Aorta (tissue), 5 donors: ENCODE measurements at places on chromosomes 1 and 21.
A peak's percentile ranks its signal among the peaks of the same experiment; 100 is the strongest.

GRCh38 chr1:217620814-217621213 is 10.1 kb downstream of the GPATCH2 start:
- no peak for DNase-seq

DNA sequence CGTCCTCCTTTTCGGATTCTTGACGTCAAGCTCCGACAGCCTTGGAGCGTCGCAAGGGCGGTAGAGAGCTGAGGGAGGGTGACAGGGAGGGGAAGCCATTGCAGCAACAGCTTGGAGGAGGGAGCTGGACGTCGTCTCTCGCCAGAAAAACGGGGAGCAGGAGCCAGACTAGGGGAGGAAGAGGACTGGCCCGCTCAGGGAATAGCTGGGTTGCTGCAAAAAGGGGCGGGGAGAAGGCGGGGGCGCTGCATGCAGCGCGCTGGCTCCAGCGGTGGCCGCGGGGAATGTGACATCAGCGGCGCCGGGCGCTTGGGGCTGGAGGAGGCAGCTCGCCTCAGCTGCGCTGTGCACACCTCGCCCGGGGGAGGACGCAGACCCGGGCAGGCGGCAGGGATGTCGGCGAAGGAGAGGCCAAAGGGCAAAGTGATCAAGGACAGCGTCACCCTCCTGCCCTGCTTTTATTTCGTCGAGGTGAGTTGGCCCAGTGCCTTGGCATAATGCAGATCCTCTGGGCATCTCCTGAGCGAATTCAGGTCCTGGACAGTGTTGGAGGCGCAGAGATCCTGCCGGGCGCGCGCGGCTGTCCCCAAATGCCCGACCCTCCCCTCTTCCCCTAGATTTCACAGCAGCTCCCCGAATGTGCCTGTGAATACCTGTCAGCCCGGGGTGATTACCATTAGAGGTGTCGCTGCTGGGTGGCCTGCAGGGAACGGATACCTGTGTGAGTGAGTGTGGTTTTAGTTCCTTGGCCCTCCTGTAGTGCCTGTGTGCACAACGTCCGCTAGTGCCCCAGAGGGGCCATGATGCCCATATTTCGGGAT is at the start of gene PLPPR4:
PLPPR4 (plus strand) TSS at position 292 of the 821 bp plus-strand sequence; CDS start at position 394, 102 bp downstream.
- peak; percentile 83 for DNase-seq

DNA sequence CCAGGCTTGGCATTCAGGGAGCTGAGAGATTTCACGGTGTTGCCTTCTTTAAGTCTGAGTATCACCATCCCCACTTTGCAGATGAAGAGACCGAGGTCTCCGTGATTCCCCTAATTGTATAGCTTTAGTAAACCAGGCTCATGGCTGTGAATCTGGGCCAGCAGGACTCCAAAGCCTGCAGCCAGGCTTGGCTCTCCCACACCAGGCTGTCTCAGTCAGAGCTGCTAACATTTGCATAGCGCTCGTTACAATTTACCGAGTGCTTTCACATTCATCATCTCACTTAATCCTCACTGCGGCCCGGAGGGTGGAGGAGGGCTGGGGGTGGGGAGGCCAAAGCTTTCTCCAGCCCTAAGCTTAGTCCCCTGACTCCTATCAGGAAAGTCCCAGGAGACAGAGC is 11.7 kb downstream of the C1orf94 start:
- no peak for DNase-seq

- DNase-seq, result no peak
Measured at GRCh38 chr1:232621050-232621449, 8.9 kb downstream of the SIPA1L2 start.

- DNase-seq, result no peak
Measured at GRCh38 chr1:173020138-173020750, 30.5 kb downstream of the TNFSF18 start.

DNA sequence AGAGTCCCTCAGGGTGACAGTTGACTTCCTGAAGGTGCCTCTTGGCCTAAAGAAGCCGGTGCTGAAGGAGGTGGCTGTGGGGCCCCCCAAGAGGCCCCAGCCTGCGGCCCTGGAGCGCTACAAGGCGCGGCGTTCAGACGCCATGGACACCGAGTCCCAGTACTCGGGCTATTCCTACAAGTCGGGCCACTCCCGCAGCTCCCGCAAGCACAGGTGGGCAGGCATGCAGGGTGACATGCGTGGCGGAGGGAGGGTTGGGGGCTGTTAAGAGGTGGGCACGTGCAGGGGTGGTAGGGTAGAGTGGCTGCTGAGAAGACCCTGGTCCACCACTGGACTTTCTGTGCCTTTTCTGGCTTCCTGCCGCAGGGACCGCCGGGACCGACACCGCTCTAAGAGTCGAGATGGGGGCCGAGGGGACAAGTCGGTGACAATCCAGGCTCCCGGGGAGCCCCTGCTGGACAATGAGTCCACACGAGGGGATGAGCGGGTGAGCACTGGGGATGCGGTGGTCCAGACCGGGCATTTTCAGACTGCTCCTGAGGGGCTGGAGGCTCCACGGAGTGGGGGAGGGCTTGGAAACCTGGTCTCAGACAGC is 15.4 kb downstream of the VANGL2 start:
- DNase-seq, result no peak

DNA sequence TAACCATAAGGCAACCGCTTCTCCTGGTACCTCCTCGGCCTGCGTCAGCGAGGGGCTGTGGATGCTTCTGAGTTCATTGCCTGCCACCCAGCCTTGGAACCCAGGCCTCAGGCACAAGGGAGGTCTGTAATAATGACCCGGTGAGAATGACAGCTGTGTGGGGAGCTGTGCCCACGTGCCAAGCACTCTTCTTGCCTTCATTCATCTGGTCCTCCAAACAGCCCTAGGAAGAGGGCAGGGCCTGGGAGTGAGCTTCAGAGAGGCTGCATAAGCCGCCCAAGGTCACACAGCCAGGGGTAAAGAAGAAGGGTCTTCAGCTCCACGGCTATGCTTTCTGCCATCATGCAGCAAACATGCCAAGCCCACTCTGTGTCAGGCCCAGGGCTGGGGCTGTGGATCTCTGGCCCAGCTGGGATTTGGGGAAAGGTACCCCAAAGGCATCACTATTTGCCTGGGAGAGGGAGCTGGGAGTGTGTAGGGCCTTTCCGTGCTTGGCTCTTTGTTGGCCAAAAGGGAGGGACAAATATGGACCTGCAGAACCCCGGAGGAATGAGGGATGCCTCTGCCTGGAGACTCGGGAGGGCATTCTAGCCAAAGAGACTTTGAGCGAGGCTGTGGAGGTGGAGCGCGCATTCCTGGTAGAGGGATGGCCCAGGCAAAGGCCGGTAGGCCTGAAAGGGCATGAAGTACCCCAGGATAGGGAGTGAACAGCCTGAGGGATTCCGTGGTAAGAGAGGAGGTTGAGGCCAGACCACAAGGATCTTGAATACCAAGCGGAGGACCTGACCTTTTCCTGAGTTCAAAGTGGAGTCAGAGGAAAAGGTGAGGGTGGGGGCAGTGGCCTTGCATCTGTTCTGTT is 10.1 kb upstream of the EDN2 start:
- DNase-seq, result no peak

GRCh38 chr21:29164323-29164942 is 34.0 kb downstream of the MAP3K7CL start:
- DNase-seq, result no peak

DNA sequence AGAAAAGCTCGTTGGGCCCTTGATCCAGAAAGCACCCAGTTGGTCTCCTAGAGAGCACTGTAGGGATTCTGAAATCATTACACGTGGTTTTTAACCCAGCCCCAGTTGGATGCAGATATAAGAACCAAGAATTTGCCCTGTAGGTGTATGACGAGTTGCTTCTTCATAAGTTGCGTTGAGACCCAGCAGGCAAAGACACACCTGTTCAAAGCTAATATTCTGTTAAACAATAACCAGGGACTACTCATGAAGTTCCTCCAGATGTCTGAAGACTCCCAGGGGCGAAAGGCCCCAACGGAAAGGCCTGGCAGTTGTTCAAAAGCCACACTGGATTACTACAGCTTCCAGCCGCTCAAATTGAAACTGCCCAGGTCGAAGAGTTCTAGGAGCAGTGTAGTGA is 88.6 kb upstream of the HNRNPU start:
- DNase-seq, result no peak

GRCh38 chr1:248793592-248793991 is 32.1 kb downstream of the SH3BP5L start:
- DNase-seq, result no peak

GRCh38 chr1:61056573-61057439 is 25.6 kb upstream of the NFIA start:
- peak; percentile 81 for DNase-seq

- no peak for DNase-seq
Measured at GRCh38 chr1:155636397-155637153, 26.6 kb downstream of the MSTO1 start.

GRCh38 chr1:90786709-90787108 is 69.6 kb upstream of the BARHL2 start:
- DNase-seq, result no peak

DNA sequence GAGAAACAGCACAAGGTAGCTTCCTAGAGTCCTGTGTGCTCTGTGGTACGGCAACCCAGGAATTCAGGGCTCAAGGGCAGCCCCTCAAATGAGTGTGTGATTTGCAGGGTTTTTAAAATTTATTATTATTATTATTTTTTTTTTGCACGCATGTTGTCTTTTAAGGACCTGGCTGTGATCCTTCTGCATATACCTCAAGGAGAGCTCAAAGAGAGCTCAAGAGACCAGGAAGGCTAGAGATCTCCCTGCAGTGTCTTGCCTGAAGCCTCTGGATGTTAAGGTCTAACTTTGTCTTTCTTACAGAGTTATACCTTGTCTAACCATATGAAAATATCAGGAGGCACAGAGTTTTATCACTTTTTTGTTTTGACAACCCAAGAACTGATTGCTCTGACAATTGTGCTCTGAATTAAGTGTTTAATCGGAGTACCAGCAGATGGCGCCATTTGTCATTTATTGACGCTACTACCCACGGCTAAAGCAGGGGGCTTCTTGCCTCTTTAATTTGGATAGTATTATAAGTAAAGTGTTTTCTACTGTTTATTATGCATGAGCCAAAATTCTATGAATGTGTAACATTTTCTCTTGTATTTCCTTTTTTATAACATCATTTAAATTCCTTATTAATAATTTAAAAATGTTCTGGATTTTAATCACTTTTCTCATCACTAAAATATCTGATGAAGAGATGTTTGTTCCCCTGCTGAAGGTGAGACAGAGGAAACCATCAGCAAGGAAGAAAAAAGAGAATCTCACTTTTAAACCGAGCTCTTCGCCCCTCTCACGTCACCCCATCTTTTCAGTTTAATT is 35.8 kb upstream of the LMO4 start:
- no peak for DNase-seq
